Non-pigmented ciliary epithelial cell (primary cell): ENCODE measurements at places on chromosomes 5 and 9.
A peak's percentile ranks its signal among the peaks of the same experiment; 100 is the strongest.

GRCh38 chr9:132210472-132211145 is 48.8 kb downstream of the NTNG2 start:
- DNase-seq = peak; percentile 14

DNA sequence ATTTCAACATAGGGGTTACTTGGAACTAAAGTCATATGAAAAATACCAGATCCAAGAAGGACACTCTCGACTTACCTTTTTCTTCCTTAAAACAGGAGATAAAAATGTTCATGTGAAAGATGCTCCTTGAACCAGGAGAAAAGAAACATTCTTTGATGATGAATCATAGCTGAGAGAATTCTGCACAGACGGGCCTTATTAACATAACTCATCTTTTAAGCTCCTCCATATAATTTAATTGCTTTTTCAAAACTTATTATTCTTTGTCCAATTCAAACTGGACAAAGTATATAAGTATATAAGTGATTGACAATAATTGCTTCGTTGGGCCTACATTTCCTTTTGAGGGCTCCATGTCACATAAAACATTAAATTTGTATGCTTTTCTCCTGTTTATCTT is 945.2 kb upstream of the C9orf72 start:
- no peak for DNase-seq

- peak; percentile 75 for DNase-seq
Observed at GRCh38 chr9:107251756-107252322, 31.2 kb upstream of the RAD23B start.

DNA sequence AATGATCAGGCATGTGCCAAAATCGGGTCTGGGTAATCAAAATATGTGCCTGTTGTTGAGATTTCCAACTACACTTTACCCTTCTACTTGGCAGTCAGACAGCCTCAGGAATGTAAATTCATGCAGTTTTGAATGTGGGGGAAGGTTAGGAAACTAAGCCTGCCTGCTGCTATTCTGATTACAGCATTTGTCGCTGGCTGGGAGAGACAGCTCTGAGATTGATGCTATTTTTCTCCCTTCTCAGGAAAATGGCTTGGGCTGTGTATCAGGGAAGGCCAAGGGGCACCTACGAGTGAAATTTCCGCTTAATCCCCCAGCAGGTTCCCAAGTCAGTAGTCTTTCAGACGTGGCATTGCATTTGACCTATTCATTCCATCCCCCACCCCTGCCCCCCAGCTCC is 3.6 kb upstream of the RGS7BP start:
- no peak for DNase-seq

GRCh38 chr5:58009754-58010153 is 450.1 kb downstream of the PLK2 start:
- DNase-seq = no peak

DNA sequence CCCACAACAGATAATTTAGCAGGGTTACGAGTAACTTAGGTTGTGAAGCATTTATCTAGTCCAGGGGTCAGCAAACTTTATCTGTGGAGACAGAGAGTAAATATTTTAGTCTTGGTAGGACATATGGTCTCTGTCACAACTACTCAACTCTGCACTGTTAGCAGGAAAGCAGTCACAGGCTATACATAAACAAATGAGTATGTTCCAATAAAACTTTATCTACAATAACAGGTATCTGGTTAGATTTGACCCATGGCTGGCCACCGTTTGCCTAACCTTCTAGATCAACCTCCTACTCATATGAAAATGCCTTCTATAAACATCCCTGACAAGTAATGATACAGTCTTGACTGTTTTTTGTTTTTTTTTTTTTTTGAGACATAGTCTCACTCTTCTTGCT is 13.0 kb upstream of the HK3 start:
- DNase-seq = no peak

- DNase-seq = peak; percentile 20
Observed at GRCh38 chr5:169354263-169354662, 53.3 kb upstream of the SLIT3 start.

GRCh38 chr5:6401410-6401809 is 23.1 kb upstream of the MED10 start:
- no peak for DNase-seq

GRCh38 chr5:111422245-111422644 is 90.1 kb downstream of the STARD4 start:
- no peak for DNase-seq

DNA sequence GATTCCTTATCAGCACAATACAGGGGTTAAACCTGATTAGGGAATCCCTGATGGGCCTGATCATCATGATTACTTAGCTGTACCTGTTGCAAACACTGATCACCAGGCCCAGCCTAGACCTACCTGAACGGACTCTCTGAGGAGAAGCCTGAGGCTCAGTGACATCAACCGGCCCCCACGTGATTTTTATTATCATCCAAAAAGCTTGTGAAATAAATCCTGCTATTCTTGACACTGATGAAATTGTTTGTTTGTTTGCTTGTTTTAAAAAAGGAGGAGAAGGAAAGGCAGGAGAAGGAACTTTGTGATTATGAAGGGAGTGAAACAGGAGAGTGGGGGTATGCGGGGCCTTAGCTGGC is 18.1 kb downstream of the LCP2 start:
- DNase-seq = no peak

DNA sequence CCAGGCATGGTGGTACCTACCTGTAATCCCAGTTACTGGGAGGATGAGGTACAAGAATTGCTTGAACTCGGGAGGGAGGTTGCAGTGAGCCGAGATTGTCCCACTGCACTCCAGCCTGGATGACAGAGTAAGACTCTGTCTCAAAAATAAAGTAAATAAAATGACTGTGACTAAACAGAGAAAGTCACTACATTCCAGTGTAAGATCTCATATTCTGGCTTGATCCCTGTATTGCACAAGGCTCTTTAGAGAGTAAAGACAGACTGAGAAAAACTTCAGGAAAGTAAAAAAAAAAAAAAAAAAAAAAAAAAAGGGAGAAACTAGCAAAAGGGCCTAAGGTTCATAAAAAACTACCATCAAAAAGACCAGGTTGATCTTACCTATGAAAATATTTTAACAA is 106.6 kb upstream of the PJA2 start:
- DNase-seq = no peak

- DNase-seq = no peak
Observed at GRCh38 chr9:107462691-107463090, 26.9 kb downstream of the KLF4 start.
